ENCODE measurements at places on chromosomes 1 and 21.

DNA sequence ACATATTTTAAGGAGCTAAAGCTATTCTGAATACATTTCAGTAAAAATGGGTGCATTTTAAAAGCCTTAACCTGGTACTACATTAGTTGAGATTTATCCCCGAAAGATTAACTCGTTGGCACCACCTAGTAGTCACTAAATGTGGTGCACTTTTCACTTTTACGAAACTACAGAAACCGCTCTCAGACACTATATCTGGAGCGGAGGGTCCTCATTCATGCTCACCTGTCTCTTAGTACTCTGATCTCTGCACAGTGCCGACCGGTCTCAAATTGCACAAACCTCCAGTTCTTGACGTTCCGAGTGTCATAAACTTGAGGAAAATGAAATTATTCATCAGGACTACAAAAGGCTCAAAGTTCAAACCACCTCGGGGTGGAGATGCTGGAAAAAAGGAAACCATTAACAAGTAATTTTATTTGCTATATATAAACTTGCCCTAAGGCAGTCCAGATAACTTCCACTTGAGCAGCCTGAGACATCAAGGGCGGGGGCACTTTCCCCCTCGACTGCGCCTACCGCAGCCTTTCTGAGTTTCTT lies 722 bp downstream of the LZIC start:
- no peak for DNase-seq

DNA sequence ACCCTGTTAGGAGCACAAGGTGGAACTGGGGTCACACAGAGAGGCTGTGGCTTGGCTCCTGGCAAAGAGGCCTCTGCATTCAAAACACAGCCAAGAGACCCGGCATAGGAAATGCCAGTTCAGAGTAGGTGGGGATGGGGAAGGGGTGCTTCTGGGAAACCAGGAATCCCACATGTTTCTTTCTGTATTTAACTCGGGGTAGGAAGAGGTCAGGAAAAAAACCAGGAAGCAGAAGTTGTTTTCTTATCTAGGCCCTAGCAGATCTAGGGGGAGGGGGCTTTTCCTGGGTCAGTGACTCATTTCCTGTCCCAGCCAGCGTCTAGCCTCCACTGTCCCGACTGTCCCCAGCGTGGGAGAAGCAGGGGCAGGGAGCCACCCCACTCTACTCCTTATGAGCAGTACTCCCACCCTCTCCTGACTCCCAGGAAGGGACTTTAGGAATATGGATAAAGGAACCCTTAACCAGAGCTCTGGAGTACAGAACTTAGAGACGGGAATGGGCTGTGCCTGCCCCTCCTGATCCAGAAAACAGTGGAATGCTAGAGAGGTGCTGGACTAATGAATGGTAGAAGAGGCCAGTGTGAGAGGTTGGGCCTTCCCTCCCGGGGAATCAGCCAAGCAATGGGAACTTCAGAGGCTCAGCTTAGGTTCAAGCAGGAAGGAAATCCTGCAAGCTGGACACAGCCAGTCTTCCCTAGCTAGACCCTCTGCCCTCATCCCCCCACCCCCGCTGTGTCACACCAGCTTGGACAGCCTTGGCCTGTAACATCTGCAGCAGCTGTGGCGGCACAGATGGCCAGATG lies 5.7 kb downstream of the FHL3 start:
- no peak for DNase-seq

DNA sequence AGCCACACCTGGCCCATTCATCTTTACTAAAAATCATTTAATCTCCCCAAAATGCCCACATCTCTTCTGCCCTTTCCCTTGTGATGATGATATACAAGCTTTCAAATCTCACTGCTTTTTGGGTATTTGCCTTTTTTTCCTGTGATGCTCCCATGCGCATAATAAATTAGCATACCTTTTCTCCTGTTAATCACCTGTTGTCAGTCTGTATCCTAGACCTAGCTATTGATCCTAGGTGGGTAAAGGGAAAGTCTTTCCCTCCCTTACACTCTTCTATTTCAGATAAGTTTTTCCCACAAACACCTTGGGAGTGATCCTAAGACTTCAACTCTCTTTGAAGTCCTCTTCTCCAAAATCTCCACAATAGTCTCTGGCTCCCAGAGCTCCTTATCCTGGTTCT lies 12.0 kb upstream of the SLC35A3 start:
- no peak for DNase-seq

GRCh38 chr1:23562137-23562876 lies 3.0 kb upstream of the ID3 start:
- DNase-seq: no peak

GRCh38 chr21:26719750-26720149 lies 125.5 kb downstream of the ADAMTS1 start:
- DNase-seq: no peak

- DNase-seq: no peak
Measured at GRCh38 chr21:23507501-23507900, 2099.8 kb downstream of the MRPL39 start.

GRCh38 chr21:35274090-35274489 lies 225.0 kb upstream of the RUNX1 start:
- DNase-seq: no peak

GRCh38 chr1:235767795-235768194 lies 98.9 kb downstream of the LYST start:
- DNase-seq: no peak
